NCI-H82 (cell line): ENCODE measurements at places on chromosomes 4 and X.

DNA sequence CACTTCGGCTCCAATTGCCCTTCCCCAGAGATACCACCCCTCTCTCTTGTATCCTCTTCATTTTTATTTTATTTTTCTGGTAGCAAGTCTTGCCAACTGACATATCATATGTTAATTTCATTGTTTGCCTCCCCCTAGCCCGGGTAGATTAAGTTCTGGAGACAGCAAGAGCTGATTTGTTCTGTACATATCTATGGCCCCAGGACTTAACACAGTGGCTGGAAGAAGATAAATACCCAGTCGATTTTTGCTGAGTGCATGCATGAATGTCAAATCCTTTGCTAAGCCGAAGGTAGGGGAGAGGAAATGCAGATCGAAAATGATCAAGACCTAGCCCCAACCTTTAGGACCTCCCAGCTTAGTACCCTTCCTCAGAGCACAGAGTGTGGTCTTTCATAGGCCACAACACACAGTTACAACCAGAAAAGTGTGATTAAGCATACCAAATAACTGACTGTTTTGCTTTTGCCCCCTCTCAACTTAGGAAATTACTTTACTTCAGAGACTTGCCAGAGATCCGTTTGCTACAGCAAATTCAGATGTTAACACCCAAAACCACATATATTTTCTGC, 58.7 kb upstream of the KLF3 start:
- DNase-seq, result no peak

GRCh38 chr4:175806727-175807126, 5.3 kb downstream of the GPM6A start:
- peak; percentile 2 for DNase-seq

DNA sequence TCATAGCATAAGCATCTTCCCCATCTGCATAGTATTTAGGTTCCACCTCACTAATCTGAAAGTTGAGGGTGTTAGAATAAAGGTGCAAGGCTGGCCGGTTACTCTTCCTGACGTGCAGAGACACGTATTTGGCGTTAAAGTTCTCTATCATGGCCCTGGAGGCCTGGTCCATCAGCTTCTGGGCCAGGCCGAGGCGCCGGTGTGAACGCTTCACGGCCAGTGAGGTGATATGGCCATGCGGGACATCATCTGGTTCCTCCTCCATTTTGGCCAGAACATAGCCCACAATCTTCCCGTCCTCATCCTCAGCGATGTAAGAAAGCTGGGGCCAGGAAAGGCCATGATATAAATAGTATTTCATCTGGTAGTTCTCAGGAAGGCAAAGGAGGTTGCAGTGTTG, 425 bp downstream of the NAA11 start:
- DNase-seq, result no peak

- DNase-seq, result no peak
These were observed 256.2 kb downstream of the EVC2 start for GRCh38 chr4:5452156-5452555.

DNA sequence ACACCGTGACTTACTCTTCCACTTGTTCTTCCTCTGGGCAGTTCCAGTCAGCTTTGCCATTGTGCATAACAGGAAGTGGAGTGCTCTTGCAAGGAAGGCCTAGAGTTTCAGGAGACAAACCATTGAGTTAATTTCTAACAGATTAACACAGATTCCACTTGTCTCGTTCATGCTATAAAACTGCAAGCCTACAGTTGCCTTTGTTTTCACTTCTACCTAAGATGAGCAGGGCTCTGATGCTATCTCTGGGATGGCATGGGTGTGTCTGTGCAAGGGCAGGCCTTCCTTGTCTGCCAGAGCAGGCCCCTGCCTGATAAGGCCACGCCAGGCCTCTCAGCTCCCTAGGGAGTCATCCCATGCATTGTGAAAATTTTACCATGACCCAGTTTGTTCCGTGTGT, 67.7 kb upstream of the PGRMC2 start:
- DNase-seq, result no peak

DNA sequence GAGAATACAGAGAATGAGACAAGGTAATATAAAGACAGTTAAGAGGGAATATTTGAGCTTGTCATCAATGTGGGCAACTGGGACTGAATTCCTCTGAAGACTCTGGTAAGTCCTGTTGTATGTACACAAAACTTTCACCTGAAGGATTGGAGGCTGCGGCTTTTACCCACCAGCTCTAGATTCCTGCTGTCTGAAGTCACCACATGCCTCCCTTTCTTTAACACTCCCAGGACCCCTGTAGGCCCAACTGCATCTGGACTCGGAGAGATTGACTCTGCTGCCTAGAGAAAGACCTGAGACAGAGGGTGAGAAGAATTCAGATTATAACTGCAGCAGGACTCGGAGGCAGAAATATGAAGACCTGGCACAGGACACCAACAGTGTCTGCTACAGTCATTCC, 1048.0 kb downstream of the PDHA2 start:
- no peak for DNase-seq

GRCh38 chr4:109499513-109499912, 60.5 kb upstream of the MCUB start:
- DNase-seq, result no peak

DNA sequence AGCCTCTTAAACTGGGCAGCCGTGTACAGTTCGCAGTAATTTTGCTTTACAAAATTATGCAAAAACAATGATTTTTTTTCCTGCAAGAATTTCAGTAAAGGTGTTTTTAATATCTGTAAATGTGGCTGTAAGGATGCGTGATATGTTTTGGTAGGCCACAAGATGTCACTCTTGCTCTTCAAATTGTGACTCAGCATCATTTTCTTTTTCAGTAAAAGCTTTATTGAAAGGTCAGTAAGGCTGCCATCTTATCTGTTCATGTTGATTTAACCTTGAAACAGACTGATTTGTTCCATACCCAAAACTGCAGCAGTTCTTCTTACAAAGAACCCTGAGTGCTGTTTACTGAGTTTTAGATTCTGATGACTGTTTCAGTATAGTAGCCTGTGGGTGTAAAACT, 39.9 kb downstream of the TXLNG start:
- DNase-seq, result peak; percentile 29

DNA sequence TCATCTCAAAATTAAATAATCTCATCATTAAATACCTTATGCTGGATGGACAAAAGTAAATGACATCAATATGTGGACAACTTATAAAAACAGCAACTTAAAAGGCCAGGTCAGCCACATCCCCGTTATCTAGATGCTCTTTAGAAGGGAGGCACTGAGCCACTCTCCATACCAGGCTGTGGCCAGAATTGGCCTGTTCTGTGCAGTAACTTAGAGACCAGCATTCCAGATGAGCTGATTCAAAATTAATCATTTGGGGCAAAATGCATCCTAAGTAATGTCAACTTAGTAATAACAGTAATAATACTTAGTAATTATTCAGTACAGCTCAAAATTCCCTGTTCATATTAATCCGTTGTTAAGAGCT, 373.6 kb downstream of the FBXW7 start:
- no peak for DNase-seq

DNA sequence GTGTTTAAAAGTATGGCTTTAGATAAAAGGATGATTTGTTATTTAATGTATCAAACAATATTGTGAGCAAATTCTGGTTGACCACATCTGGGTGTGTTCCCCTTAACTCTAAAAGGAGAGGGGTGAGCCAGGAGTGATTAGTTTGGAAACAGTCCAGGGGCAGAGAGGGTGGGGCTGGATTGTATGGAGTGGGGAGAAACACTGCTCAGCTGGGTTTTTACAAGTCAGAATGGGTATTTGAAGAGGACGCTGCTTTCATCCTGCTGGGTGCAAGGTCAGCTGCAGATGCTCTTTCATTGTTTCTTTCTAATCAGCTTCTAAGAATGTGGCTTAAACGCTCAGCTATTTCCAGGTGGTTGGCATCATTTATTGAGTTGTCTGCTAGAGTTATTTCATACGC, 82.8 kb upstream of the LIMCH1 start:
- DNase-seq, result peak; percentile 3

DNA sequence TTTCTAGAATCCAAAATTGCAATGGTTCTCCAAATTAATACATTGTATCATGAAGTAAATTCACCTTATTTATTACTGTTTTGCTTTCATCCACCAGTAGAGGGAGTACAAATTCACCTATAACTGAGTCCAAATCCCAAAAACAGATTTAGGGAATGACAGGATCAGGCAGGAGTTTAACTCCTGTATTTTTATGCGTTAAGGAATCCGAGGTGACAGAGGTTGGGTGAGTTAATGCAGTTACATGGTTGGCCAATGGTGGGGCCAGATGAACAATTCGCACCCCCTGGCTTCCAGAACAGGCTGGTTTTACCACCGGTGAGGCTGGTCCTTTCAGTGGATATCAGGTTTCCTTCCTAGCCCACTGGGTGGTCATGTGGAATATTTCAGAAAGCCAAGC, 82.4 kb downstream of the MTNR1A start:
- peak; percentile 35 for DNase-seq

GRCh38 chr4:182318256-182318655, 75.1 kb downstream of the TENM3 start:
- no peak for DNase-seq

GRCh38 chrX:135389717-135390116, 32.0 kb upstream of the SMIM10L2A start:
- no peak for DNase-seq

DNA sequence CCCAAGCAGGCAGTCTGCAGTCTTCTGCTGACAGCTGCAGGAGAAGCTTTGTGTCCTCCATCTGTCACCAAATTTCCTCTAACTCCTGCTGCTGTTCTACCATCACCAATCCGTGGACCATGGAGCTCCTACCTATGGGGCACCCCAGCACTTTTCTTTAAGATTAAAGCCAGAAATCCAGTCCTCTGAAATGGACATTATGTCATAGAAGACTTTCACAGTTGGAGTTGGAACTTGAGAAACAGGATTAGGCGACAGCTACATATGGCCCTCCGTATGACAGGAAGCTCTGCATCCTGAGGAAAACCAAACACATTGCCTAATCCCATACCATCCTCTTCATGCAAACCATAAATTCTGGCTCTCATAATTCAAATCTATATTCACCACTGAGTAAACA, 470.6 kb upstream of the GALNTL6 start:
- peak; percentile 86 for DNase-seq

- DNase-seq, result no peak
These were observed 1418.4 kb downstream of the PCDH18 start for GRCh38 chr4:136113921-136114320.

DNA sequence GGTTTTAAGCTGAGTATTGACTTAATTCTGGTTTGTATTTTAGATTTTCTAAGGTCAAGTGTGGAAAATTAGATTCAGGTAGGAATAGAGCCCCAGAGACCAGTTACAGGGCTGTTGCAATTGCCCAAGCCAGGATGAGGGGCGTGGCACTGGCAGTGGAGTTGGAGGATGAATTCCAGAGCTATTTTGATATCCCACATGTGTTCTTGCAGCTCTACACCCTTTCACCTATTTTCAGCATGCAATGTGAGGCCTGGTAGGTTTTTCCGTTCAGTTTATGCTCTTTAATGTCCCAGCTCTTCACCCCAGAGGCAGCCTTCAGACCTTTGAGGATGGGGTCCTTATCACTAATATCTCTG, 17.9 kb upstream of the OGT start:
- DNase-seq, result no peak

DNA sequence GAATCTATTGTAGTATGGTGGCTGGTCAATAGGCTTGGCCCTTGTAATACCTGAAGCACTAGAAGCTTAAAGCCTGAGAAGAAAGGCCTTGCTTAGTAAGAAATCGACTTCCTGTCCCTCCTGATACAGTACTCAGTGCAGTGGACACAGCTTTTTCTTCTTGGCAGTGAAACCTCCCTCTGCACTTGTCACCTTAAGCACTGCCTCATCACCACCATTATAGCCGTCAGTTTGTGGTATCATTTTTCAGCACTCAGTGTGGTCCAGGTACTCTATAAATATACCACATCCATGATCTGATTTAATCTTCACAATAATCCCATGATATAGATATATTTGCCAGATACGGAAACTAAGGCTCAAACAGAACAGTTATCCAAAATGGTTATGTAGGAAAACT, 75.2 kb downstream of the PALLD start:
- no peak for DNase-seq

DNA sequence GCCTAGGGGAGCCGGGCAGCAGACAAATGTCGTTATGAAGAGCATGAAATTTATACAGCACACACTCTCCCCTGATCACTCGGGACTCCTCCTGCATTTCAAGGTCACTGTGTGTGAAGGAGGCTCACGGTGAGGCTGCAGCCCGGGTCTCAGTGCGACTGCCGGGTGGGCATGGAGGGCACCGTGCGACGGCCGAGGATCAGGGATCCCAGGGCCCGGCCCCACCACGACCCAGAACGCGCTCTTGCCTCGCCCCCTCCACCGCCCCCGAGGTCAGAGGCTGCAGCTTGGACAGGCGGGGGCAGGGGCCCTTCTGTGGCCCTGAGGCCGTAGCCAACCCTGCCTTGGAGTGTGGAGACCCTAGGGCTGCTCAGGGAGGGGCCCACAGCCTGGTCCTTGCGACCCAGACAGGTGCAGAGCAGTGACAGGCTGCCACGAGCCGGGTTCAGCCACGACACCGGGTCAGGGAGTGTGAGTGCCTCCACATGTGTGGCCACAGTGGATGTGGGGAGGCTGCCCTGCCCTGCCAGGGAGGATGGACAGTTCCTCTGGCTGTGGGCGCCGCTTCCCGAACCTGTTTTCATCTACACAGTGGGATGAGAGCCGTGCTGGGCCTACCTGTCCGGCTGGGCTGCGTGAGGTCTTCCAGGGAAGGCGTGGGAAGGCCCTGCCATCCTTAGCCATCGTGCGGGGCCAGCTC, 89.3 kb upstream of the NKX1-1 start:
- DNase-seq, result no peak

DNA sequence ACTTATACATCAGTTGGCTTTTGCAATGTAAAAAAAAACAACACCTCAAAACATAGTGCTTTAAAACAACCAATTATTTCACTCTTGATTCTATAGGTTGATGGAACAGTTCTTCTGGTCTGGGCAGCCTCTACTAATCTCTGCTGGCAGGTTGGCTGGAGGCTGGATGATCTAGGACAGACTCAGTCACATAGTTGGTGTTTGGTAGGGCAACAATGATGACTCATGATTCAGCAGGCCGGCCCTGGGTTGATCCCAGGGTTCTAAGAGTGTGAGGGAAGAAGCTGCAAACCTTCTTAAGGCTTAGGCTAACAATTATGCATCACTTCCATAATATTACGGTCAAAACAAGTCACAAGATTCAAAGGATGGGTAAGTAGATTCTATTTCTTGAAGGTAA, 558.2 kb downstream of the ZNF674 start:
- DNase-seq, result no peak

GRCh38 chrX:70219938-70220764, 14.3 kb upstream of the AWAT1 start:
- DNase-seq, result peak; percentile 71
